ENCODE measurements at places on chromosomes 13 and 19. TPM values are rescaled to one million over a fixed set of nuclear protein-coding genes. Genes with fewer than 3 reads are reported as not detected.

NBEA gene
- 7.6 TPM for total RNA-seq

ZNF534 gene
- total RNA-seq = not detected

OVOL3 gene
- total RNA-seq = not detected

F7 gene
- total RNA-seq = not detected

PRR12 gene
- 29.9 TPM for total RNA-seq

IRGC gene
- total RNA-seq = not detected

KLF2 gene
- 1.9 TPM for total RNA-seq

DNA sequence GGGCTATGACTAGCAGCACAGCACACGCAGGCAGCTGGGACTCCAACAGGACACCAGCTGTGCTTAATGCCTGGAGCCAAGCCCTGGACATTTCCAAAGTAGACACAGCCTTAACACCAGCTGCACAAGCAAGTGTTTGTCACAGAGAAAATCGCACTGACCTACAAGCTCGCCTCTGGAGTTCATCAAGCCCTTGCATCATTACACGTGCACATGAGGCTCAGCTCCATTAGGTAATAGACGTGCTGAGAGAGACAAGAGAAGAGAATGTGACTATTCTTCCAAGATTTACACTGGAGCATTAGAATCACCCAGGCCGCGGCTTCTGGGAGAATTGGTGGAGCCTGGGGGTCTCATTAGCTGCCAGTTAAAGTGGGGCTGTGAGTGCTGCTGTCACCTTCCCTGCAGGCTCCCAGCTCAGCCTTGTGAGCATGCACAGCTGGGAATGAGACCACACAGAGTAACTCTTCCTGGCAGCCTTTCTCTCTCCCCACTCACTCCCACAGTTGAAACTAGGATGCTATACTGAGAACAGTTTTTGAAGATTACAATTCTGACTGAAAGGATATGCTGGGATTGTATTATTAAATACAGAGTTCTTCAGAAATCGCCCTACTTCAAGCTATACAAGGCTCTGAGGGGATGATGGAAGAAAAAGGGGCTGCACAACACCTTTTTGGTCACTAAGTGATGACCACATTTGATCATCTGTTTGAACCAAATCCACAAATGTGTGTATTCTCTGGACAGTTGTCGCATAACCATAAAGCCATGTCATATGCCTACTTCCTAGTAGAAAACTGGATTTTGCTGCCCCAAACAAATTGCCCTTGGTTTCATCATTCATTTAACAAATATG, 10.5 kb downstream of the STOML3 start:
- no peak for DNase-seq
- no peaks in the 10 kb centered on the region for H3K4me1 ChIP-seq
- H3K27me3 ChIP-seq = no peaks in the 10 kb centered on the region
- no peak overlapping the region for H3K4me3 ChIP-seq
- H3K36me3 ChIP-seq = no peaks in the 10 kb centered on the region

GRCh38 chr13:66663711-66664110, 566.4 kb downstream of the PCDH9 start:
- no peaks in the 10 kb centered on the region for H3K27me3 ChIP-seq
- peaks cover 21% of the 10 kb centered on the region for H3K4me1 ChIP-seq
- no peak overlapping the region for H3K4me3 ChIP-seq
- no peak overlapping the region for H3K27ac ChIP-seq
- H3K36me3 ChIP-seq = no peaks in the 10 kb centered on the region
- DNase-seq = no peak

DNA sequence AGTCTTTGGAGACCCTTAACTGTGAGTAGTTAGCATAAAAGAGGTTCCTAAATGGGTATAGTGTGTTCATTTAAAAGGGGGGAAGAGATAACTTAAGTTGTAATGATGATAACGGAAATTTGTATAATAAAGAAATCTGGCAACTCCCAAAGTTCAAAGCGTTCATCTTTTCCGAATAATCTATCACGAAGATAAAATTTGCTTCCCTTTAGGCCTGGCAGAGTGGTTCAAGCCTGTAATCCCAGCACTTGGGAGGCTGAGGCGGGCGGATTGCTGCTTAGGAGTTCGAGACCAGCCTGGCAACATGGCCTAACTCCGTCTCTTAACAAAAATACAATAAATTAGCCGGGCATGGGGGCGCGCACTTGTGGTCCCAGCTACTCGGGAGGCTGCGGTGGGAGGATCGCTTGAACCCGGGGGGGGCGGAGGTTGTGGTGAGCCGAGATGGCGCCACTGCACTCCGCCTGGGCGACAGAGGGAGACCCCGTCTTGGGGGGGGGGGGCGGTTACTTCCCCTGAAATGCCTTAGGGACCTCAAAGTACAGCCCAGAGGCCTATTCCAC, 934 bp downstream of the N4BP2L2 start:
- H3K27ac ChIP-seq = peak overlapping the region; percentile 91
- no peaks in the 10 kb centered on the region for H3K27me3 ChIP-seq
- DNase-seq = no peak
- no peaks in the 10 kb centered on the region for H3K4me1 ChIP-seq
- H3K36me3 ChIP-seq = peaks cover 20% of the 10 kb centered on the region

DNA sequence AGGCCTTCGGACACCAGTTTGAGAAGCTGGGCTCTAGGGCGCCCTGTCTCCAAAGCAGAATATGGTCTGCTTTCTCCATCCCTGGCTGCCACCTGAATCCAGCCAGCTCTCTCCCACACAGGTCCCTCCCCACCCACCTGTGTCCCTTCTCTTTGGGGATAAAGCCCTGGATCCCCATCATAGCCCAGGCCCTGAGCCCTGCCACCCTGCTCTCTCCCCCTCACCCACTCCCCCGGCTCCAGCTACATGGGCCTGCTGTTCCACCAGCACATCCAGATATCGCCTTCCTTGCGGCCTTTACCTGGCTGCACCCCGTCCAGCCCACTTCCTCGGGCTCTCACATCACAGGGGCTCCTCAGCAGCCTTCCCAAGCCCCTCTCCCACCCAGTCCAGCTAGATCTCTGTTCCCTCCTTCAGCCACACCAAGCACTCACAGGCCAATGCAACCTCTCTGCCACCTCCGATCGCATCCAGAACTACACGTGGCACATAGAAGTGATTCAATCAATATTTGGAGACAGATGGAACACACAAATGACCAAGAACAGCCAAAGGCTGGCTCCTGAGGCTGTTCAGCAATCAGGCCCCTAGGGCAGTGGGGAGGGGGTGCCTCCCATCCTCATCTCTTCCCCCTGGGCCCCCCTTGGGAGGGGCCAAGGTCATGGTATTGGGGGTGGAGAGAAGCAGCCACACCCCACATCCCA, 7.6 kb downstream of the AKT2 start:
- no peaks in the 10 kb centered on the region for H3K36me3 ChIP-seq
- no peak overlapping the region for H3K27ac ChIP-seq
- no peak overlapping the region for H3K4me3 ChIP-seq

- H3K36me3 ChIP-seq = no peaks in the 10 kb centered on the region
- no peak overlapping the region for H3K4me3 ChIP-seq
- peaks cover 15% of the 10 kb centered on the region for H3K27me3 ChIP-seq
- H3K4me1 ChIP-seq = peaks cover 6% of the 10 kb centered on the region
These were observed 47.5 kb downstream of the COLGALT1 start for GRCh38 chr19:17602872-17603510.

DNA sequence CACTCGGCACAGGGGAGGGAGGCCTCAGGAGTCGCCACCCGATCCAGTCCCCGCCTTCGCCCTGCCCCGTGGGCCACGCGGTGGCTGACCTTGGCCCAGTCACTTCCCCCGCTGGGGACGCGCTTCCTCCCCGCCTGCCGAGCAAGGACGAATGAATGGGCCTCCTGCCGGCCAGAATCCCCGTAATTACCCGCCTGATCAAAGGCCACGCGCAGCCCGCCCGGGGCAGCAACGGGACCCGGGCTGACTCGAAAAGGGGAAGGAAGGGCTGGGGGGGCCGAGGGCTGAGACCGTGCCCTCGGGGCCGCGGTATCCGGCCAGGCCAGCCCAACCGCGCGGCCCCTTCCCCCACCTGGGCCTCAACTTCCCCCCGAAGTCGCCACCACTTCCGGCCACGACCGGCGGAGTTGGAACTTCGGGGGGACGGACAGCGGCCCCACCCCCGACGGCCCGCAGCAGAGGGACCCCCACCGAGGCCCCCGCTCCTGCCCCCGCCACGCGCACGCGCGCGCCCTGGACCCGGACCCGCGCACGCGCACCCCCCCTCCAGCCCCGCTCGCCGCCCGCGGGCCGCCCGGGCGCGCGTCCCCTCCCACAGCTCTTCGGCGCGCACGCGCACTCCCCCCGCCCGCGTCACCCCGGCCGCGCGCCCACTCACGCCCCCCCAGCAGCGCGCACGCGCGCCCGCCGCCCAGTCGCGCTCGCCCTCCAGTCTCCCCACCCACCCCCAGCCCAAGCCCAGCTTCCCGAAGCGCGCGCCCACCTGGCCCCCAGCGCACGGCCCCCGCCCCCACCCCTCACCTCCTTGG, 520 bp downstream of the ZNF787 start:
- DNase-seq = peak; percentile 59
- H3K4me3 ChIP-seq = peak overlapping the region; percentile 75
- H3K4me1 ChIP-seq = peaks cover 11% of the 10 kb centered on the region

- no peaks in the 10 kb centered on the region for H3K4me1 ChIP-seq
- H3K27me3 ChIP-seq = no peaks in the 10 kb centered on the region
These were observed 79.0 kb upstream of the XPO4 start for GRCh38 chr13:20981370-20982095.

GRCh38 chr13:70959035-70959775, 851.0 kb upstream of the KLHL1 start:
- no peaks in the 10 kb centered on the region for H3K4me1 ChIP-seq
- H3K27ac ChIP-seq = no peak overlapping the region
- no peak overlapping the region for H3K4me3 ChIP-seq

DNA sequence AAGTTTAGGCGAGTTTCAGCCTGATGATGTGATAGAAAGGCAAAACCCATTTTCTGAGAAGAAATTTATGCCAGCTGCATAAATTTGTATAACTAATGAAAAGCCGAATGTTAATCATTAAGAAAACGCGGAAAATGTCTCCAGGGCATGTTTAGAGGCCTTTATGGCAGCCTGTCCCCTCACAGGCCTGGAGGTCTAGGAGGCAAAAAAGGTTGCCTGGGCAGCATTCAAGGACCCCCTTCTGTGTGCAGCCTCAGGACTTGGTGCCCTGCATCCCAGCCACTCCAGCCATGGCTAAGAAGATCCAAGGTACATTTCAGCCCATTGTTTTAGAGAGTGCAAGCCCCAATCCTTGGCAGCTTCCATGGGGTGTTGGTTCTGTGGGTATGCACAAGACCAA, 614.2 kb downstream of the SLITRK5 start:
- H3K27ac ChIP-seq = no peak overlapping the region
- no peak overlapping the region for H3K4me3 ChIP-seq
- no peaks in the 10 kb centered on the region for H3K36me3 ChIP-seq
- no peaks in the 10 kb centered on the region for H3K4me1 ChIP-seq

DNA sequence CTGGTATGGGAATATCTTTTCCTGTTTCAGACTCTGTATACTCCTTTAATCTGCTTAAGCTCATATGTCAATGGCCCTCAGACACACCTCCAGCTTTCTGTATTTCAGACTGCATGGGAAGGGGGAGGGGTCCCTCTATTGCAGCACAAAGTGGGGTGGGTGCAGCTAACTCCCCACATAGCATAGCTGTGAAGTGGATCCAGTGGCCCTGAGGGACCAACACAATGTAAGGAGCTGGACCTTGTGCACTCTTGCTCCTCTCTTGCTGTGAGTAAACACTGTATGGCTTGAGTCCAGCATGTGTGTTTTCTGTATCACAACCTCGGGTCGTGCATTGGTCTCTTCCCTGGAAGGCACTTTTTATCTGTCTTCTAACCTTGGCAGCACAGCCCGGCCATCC, 669.9 kb downstream of the PCDH9 start:
- H3K27me3 ChIP-seq = no peaks in the 10 kb centered on the region
- H3K36me3 ChIP-seq = no peaks in the 10 kb centered on the region
- H3K4me3 ChIP-seq = no peak overlapping the region
- no peak overlapping the region for H3K27ac ChIP-seq
- DNase-seq = no peak

GRCh38 chr13:76222511-76222910, 586.4 kb downstream of the LMO7 start:
- no peak overlapping the region for H3K4me3 ChIP-seq
- no peaks in the 10 kb centered on the region for H3K36me3 ChIP-seq
- H3K27me3 ChIP-seq = no peaks in the 10 kb centered on the region
- H3K4me1 ChIP-seq = no peaks in the 10 kb centered on the region
- peak; percentile 16 for DNase-seq
- no peak overlapping the region for H3K27ac ChIP-seq

GRCh38 chr19:29526730-29527499, 1.1 kb downstream of the VSTM2B start:
- H3K4me1 ChIP-seq = no peaks in the 10 kb centered on the region
- H3K27me3 ChIP-seq = peaks cover 47% of the 10 kb centered on the region
- DNase-seq = no peak
- no peak overlapping the region for H3K4me3 ChIP-seq
- H3K36me3 ChIP-seq = no peaks in the 10 kb centered on the region

DNA sequence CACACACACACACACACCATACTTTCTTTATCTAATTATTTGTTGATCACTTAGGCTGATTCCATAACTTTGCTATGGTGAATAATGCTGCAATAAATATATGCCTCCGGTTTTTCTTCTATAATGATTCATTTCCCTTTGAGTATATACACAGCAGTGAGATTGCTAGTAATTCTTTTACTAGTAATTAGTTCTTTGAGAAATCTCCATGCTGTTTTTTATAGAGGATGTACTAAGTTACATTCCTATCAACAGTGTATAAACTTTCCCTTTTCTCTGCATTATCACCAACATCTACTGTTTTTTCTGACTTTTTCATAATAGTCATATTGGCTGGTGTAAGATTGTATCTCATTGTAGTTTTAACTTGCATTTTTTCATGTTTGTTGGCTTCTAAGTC, 1405.1 kb downstream of the PCDH9 start:
- no peaks in the 10 kb centered on the region for H3K4me1 ChIP-seq
- no peak for DNase-seq
- H3K27ac ChIP-seq = no peak overlapping the region
- H3K36me3 ChIP-seq = no peaks in the 10 kb centered on the region

DNA sequence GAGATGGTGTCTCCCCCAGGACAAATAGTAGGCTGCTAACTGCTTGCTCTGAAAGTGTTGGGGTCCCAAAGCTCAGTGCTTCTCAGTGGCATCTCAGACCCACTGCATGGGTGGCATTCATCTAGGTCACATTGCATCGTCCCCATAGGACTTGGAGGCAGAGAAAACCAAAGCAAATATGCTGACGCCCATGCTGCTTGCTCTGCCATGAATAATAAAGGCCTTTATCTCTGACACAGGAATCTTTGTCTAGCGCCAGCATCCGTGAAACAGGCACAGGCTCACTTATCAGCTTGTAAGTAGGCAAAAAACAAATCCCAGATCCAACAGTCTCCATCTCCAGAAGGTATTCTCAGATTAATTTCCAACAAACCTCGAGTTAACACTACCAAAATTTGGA, 18.9 kb upstream of the IPO5 start:
- no peaks in the 10 kb centered on the region for H3K36me3 ChIP-seq

DNA sequence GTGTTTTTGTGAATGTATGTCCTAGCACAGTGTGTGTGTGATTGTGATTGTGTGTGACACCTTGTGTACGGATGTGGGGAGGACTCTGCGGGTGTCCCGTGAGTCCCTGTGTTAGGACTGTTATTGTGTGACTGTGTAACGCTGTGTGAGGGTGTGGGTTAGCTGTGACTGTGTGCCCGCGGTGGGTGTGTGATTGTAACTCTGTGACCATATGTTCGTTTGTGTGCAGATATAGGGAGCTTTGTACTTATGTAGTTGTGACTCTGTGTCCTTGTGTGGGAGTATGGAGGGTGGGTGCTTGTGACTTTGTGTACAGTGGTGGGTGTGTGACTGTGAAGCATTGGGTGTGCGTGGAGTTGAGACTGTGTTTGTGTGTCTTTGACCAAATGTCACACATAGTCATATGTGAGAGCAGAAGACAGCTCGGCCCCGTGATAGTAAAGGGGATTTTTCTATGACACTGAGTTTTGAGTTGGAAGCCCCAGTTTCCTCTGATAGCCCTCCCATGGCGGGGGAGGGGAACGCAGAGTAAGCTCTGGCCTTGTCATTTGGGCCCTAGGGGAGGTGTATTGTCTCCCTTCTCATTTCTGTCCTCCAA, 949 bp upstream of the ZNF260 start:
- H3K4me3 ChIP-seq = peak overlapping the region; percentile 86
- H3K4me1 ChIP-seq = peaks cover 7% of the 10 kb centered on the region
- H3K27me3 ChIP-seq = no peaks in the 10 kb centered on the region

All from astrocyte (in vitro differentiated cells and primary cell).